Stimulated activated memory B cell treated with anti-CD40 and anti-IgM and Interleukin-4, amounts not matched to agents 10 μg/mL and 1 μg/mL and 100 μg/mL, for 72 hours (primary cell): ENCODE measurements at places on chromosomes 1 and 21.

GRCh38 chr21:39863111-39863510, 4.1 kb upstream of the PCP4 start:
- no peak for ATAC-seq

- ATAC-seq = no peak
Measured at GRCh38 chr1:113538225-113538624, 147.9 kb downstream of the MAGI3 start.

- ATAC-seq = peak; percentile 53
Measured at GRCh38 chr1:161227196-161227871, 1.5 kb downstream of the TOMM40L start.

- ATAC-seq = no peak
Measured at GRCh38 chr1:31725777-31726535, 22.1 kb upstream of the COL16A1 start.

DNA sequence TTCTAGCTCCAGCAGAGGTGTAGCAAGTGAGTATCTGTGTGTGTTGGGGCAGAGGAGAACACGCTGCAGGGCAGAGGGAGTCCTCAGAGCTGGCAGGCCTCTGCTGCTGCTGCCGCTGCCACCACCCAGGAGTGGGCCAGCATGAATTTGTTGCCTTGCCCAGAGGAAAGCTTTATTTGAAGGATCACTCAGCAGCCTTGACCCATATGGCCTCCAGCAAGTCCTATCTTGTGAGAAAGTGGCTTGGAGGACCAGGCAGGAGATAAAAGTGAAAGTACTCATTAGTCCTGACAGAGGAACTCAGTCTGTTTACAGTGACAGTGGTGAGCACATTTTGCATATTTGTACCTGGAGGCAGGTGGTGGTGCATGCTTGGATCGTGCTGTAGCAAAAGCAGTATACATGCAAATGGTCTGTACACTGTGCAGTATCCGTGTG, 3.1 kb downstream of the TRAF5 start:
- peak; percentile 86 for ATAC-seq

DNA sequence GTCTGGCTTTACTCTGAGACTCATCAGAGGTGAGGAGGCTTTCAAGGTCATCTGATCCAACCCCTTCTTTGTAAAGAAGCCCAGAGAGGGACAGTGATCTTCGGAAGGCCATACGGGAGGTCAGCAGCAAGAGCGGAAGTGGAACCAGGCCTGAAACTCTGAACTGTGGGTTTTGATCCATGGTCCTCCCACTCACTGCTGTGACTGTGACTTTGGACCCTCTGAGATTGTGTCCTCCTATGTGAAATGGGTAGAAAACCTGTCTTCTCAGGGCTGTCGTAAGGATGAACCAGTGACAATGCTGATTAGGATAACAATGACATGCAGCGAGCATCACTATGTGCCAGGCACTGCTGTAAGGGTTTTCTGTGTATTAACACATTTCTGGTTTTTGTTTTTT, 9.8 kb upstream of the DDOST start:
- ATAC-seq = no peak

GRCh38 chr1:116359060-116359830, 13.8 kb upstream of the ATP1A1 start:
- ATAC-seq = no peak

- no peak for ATAC-seq
Measured at GRCh38 chr1:1273209-1273511, 494 bp downstream of the UBE2J2 start.

DNA sequence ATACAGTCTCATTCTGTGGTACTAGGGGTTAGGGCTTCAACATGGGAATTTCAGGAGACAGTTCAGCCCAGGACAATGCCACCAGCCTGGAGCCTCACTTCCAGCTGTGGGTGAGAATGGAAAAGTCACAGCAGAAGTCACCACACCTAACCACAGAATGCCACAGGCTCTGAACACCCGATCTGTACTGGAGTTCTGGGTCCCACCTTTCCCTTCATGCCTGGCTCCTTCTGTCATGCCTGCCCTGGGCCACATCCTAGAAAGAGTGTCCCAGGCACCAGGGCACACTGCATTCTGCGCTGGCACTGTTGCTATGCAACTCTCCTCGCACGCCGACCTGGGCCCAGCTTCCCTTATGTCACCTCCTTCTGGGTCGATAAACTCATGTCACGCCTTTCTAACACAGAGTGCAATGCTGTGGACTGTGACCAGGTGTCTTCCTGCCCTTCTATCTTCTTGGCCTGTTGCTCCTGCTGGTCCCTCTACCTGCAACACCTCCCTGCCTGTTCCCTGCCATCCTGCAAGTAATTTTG, 21.2 kb downstream of the RCSD1 start:
- peak; percentile 86 for ATAC-seq

DNA sequence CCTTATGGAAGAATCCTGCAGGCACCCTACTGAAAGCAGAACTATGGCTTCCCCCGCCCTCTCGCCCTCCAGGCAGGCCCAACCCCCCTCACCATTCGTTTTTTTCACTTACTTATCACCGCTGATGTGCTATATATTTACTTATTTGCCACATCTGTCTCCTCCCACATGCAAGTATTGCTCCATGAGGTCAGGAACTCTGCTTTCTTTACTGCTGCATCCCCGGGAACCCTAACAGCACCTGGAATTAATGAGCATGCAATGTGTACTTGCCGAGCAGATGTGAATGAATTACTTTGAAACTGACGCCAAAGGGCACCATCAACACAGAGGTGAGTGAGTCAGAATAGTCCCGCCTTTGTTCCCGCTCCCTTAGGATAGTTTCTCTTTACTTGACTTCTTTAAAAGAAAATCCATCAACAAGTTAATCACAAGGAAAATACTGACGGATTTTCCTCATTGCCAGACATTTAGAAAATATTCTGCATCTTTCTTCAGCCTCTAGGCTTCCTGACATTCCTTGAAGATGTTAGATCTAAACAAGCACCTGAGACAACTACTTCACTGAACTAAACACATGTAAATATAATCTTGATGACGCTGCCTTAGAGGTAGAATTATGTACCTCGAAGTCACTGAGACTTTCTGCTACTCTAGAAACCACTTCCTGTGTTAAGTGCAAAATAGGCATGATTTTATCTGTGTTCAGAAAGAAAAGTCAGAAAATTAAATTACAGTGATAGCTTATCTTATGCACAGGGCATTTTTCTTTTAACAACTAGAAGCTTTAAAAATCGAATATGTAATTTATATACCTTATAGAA, 17.5 kb upstream of the RAB4A start:
- ATAC-seq = no peak

DNA sequence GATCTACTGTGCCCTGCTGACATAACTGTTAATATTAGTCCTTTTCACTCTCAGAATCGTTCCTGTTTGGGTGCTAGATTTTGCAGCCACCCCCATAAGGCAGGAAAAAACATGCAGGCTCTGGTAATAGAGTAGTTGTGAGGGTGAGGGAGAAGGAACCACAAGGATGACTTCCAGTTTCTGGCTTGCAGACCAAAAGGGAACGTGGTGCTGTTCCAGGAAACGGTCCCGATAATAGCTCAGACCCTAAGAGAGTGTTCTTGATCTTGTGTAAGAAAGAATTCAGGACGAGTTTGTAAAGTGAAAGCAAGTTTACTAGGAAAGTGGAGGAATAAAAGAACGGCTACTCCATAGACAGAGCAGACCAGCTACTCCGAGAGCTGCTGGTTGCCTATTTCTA, 50.7 kb upstream of the RHOU start:
- no peak for ATAC-seq

DNA sequence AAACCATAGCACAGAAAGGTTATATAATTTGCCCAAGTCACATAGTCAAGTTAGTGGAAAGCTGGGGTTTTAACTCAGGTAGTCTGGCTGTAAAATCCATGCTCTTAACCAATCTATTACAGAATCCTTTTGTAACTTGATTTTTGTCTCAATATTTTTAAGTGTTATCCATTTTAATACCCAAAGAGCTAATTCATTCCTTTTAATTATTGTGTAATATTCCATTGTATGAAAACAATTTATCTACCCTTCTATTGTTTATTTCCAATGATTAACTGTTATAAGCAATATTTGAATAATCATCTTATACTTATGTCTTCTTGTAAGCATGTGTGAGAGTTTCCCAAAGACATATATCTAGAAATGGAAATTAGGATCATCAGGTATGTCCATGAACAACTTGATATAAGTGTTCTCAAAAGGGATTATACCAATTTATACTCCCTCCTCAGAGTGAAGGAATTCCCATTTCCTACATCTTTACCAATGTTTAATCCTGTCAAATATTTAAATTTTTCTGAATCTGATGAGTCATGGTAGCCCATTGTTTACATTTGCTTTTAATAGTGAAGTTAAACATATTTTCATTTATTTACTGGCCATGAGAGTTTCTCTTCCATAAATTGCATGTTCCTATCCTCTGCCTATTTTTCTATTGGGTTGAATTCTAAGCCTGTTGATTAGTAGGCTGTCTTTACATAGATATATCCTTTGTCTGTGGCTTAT, 13.9 kb downstream of the TEX50 start:
- ATAC-seq = no peak

DNA sequence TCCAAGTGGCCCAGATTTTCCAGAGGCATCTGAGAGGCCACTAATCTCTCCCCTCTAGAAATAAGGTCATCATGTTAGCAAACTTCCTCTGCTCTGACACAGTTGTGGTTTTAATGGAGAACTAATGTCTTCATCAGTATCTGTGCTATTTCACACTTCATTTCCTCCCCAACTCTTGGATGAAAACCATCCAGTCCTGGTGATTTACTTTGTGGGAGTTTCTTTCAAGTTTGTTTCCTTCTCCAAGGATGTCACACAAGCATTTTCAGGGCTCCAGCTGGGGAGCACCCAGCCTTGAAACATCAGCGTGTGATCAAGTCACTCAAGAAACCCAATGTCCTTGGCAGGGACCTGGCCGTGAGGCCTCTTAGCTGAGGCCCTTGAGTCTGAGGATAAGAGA, 38.8 kb downstream of the TBX15 start:
- ATAC-seq = no peak

DNA sequence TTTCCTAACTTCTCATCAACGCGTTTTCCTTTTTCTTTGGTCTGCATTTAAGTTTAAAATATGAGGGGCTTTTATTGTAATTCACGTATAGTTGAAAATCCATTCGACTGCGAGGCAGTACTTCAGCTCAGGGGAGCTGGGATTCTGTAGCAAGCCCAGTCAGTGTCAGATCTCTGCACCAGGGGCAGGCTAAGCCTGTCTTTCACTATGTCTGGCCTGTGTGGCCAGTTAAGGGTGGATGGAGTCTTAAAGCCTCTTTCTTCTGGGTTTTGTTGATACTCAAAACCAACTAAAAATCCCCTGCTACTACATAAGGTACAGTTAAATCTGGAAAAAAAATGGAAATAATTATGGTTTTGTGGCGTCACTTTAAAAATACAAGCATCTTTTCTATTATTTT, 124.7 kb downstream of the TYW3 start:
- ATAC-seq = no peak

GRCh38 chr1:99975529-99975928, 5.7 kb downstream of the SLC35A3 start:
- ATAC-seq = no peak

DNA sequence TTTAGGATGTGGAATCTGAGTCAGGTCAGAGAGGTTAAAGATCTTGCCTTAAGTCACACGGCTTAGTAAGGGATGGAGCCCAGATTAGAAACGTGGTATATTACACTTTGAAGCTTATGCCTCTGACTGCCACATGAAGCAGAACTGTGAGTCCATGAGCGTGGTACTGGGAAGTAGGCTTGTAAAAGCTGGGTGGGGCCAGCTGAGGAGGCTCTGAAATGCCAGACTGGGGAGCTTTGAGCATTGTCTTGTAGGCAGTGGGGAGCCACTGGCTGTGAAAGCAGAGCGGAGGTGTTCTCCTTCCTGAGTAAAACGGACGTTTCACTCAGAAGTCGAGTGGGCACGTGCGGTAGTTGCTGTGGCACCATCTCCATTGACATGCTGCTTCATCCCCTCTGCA, 72.6 kb upstream of the USP24 start:
- peak; percentile 75 for ATAC-seq

DNA sequence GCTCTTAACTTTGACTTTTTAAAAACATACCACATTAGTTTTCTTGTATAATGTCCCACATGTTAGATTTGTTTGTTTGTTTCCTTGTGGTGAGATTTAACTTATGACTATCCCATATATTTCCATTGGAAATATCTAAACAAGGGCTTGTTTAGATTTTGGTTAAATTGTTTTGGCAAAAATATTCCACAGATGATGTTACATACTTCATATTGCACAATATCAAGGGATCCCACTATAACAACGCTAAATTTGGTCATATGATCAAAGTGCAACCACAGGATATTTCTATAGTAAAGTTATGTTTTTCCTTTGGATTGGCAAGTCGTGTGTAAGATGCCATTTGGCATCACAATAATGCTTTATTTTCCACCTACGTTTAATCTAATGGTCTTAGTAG, 396.7 kb downstream of the TGFB2 start:
- ATAC-seq = no peak

DNA sequence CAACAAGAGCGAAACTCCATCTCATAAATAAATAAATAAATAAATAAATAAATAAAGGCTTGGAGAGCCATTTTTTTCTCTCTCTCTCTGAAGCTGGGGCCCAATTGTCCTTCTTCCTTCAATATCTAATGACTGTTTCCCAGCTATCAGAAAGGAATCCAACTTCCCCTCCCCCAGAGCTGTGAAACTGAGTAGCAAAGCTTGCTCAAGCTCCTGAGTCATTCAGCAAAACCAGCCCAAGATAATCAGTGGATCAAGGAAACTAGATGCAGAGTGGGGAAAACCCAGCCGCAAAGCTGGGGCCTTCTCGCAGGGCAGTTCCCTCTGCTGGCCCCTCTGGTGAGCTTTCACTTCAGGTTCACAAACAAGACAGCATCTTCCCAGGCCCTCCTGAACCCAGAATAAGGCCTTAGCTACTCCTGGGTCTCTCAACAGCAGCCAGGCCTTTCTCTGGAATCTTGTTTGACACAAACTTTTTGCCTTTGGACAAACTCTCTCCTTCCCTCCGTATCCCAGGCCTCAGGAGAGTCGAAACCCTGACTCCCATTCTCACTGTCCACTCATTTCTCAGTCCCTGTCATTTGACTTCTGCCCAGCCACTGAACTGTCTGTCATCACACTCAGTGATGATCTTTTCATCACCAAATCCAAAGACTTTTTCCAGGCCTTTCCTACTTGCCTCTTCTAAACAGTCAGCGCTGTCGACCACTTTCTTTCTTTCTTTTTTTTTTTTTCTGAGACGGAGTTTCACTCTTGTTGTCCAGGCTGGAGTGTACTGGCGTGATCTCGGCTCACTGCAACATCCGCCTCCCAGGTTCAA, 18.0 kb upstream of the PTP4A2 start:
- peak; percentile 92 for ATAC-seq

- no peak for ATAC-seq
Measured at GRCh38 chr1:100461222-100461621, 76.7 kb upstream of the GPR88 start.

DNA sequence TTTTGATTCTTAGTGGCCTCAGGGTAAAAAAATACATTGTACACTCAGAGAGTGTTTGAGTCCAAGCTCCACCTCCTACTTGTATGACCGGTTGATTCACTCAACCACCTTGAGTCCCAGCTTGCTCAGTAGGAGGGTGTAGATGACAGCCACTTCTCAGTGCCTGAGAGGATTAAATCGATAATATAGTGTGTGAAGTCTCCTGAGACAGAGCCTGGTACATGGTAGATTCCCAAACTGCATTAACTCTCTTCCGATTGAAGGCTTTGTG, 38.4 kb downstream of the NCMAP start:
- no peak for ATAC-seq
